ENCODE measurements at places on chromosomes 7 and 10.

- no peak for DNase-seq
Observed at GRCh38 chr7:22387583-22387982, 30.6 kb upstream of the RAPGEF5 start.

DNA sequence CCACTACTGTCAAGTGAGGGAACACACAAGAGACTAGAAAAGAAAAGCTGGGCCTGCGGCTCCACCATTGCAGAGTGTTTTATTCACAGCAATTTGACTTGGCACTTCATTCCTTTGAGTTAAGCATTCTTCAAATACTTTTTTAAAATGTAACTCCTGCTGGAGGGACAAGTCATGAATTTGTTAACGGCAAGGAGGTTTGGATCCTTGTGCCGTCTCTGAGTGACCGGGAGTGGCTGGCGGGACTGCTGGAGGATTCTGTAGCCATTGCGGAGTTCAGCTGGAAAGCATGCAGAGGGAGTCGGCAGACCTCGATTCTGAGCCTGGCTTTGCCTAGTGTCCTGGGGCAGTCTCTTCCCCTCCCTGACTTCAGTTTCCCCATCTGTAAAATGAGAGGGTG is 9.8 kb downstream of the HSPA12A start:
- DNase-seq = no peak

- no peak for DNase-seq
Observed at GRCh38 chr7:101402081-101402779, 39.6 kb downstream of the COL26A1 start.

GRCh38 chr10:83585686-83586085 is 553.6 kb upstream of the GHITM start:
- DNase-seq = no peak

DNA sequence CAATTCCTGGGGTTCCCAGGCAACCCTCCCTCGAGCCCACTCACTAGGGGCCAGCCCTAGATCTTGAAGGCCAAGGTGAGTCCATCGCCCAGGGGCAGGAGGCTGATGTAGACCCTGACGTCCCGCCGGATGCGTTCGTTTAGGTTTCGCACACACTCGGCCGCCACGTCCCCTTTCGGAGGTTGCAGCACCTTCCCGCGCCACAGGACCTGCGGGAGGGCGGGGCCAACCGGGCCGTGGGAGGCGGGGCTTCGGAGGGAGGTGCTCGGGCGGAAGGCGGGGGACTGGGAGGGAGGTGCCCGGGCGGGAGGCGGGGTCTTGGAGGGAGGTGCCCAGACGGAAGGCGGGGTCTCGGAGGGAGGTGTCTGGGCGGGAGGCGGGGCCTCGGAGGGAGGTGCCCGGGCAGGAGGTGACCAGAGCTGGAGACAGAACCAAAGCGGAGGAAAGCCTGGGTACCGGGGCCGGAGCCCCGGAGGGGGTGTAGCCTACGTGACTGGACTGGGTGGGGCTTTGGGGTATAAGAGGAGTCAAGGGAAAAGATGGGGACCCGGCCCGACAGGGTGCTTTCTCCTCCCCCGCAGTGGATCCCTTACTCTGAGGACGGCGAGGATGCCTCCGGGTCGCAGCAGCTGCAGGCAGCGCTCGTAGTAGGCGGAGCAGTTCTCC is 1.6 kb downstream of the COMTD1 start:
- peak; percentile 97 for DNase-seq

DNA sequence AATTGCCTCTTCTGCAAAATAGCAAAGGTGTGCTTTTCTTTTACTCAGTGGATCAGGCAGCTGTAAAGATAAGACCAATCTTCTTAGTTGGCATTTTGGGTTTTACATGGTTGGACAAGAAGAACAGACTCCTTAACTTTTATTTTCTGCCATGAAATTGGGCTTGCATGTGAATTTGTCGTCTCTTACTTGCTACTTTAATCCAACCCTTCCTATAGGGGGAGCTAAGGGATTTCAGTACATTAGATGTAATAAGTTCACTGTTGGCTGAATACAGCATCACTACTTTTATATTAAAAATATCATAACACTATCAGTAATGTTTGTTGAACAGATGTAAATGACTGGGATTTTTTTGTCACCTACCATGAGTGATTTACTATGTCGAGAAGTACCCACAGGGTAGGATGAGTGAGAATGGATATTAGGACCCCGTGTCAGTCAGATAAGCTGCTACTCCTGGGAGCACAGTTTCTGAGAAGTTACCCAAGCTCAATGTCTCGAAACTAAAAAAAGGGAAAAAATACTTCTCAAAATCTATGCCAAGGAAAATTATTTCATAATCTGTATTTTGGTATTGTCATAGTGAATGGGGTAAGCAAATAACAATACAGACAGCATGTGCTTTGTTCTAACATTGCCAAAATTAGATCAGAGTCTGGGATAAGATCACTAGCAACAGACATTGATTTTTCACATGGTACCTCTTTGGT is 127.4 kb upstream of the AGR3 start:
- DNase-seq = no peak

DNA sequence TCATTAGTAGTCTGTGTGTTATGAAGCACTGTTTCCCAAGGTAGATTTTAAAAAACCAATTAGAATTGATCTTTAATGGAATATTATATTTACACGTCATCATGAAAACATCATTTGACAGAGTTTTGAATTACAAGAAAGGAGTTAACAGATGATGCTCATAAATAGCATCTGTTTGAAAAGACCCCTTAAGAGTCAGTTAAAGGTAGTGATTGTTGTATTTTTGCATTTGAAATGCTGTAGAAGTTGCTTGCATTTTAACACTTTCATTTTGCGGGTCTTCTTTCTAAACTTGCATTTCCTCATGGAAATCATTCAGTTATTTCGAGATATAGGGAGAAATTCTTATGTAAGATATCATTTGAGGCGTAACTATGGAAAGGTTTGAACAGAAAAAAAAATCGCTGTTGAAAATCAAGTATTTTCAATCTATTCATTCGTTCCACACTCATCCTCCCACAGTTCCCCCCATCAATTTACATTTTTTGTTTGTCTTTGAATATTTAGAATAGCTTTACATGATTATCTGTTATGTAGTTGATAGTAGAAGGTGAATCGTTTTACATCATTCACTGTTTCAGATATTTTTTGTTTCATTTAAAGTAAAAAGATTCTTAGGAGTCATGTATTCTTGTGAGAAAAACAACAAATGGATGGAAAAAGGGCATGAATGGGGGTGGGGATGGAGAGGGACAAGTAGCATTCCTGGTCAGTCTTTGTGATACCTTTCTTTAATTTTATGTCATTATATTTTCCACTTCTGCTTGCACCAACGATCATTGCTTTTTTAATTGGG is 3.0 kb upstream of the SKIDA1 start:
- DNase-seq = no peak

- no peak for DNase-seq
Observed at GRCh38 chr7:157016352-157017041, 6.0 kb upstream of the MNX1 start.

GRCh38 chr10:79069325-79070080 is 737 bp downstream of the ZMIZ1 start:
- no peak for DNase-seq

- no peak for DNase-seq
Observed at GRCh38 chr10:33886299-33886698, 551.8 kb upstream of the NRP1 start.

- no peak for DNase-seq
Observed at GRCh38 chr7:142459551-142459963, 201.7 kb upstream of the PRSS58 start.

- no peak for DNase-seq
Observed at GRCh38 chr7:98617051-98617959, at the start of gene NPTX2. TSS of gene NPTX2 (plus strand) at chr7:98617285. CDS start at chr7:98617462, 177 bp downstream.

- DNase-seq = no peak
Observed at GRCh38 chr7:5420881-5421713, 2.5 kb downstream of the TNRC18 start.

DNA sequence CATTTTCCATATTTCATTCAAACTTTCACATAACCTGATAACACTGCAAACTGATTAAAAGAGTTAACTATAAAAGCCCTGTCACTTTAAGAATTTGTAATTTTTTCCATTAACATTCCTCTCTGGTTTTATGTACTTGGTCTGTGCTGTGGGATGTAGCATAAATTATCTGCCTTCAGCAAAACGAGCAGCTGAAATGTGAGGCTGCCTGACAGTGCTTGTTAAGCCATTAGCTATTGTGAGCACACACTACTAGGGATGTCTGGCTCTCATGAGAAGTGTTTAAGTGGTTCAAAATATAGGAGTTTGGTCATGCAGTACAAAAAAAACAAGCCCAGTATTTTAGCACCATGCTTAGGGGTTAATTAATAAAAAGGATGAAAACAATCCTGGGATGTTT is 63.0 kb downstream of the HOXA1 start:
- DNase-seq = no peak

DNA sequence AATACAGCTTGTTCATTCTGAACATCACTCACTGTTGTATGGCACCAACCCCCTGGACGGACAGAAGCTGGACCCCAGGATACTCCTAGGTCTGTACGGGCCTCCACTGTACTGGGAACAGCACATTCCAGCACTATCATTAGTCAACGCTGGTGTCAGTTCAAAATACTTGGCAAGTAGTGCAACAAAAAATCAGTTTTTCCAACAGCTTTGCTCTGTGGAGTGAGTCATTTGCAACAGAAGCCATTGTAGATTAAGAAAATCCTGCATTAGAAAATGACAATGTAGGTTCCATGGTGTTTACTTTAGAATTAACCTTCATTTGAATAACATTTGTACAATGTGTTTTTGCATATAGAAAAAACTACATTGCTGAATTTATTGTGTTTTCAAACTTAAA is 266.6 kb downstream of the HDAC9 start:
- DNase-seq = no peak

DNA sequence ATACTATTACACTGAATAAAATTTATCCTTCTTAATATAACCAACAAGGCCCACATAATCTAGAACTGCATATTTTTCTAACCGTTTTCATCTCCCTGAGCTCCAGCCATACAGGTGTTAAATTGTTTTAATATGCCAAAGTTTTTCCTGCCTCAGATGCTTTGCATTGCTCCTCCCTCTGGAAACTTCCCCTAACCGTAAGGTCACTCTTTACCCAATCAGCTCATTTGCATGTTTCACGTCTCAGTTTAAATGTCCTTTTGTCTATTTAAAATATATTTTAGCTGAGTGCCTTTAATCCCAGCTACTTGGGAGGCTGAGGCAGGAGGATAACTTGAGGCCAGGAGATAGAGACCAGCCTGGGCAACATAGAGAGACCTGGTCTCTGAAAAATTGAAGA is 228.5 kb downstream of the ADK start:
- DNase-seq = no peak

DNA sequence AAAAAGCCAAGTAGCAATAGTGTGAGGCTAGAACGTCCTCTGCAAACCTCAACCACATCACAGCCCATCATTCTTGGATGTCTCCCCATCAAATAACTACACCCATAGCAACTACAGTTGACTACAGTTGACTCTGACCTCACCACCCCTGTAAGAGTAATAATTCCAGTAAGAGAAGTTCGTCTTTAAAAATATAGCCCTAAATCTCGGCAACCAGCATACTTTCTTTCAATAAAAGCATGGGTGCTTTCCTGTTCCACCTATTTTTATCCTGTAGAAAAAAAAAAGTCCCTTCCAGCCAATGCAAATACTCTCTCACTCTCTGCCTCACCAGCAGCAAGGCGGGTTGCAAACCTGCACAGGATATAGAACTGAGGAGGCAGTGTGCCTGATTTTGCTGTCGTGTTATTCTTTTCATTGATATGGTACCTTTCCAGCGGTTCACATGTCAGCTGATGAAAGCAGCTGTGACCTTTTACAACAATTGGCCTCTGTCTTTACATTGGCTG is 187.5 kb upstream of the NFE2L3 start:
- no peak for DNase-seq

GRCh38 chr10:26621889-26622711 is 75.4 kb upstream of the PDSS1 start:
- DNase-seq = no peak

DNA sequence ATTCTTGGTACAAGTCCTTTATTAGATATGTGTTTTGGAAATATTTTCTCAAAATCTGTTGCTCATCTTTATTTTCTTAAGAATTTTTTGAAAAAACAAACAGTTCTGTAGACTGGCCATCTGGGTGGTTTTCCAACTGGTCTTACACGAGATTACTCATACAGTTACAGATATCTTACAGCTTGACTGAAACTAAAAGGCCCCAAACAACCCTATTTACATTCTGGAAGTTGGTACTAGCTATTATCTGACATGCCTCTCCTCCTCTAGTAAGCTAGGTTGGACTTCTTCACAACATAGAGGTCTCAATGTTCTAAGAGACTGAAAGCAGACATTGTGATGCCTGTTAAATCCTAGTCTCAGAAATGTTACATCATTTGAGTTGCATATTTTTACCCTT is 52.0 kb downstream of the ZNF22 start:
- no peak for DNase-seq

- DNase-seq = no peak
Observed at GRCh38 chr10:9877978-9878377, 1139.7 kb upstream of the CELF2 start.

- DNase-seq = no peak
Observed at GRCh38 chr10:87054373-87055295, 34.5 kb downstream of the FAM25A start.

- DNase-seq = no peak
Observed at GRCh38 chr7:78777829-78778228, 675.6 kb downstream of the MAGI2 start.

- no peak for DNase-seq
Observed at GRCh38 chr7:23598296-23598695, 1.1 kb downstream of the CCDC126 start.

DNA sequence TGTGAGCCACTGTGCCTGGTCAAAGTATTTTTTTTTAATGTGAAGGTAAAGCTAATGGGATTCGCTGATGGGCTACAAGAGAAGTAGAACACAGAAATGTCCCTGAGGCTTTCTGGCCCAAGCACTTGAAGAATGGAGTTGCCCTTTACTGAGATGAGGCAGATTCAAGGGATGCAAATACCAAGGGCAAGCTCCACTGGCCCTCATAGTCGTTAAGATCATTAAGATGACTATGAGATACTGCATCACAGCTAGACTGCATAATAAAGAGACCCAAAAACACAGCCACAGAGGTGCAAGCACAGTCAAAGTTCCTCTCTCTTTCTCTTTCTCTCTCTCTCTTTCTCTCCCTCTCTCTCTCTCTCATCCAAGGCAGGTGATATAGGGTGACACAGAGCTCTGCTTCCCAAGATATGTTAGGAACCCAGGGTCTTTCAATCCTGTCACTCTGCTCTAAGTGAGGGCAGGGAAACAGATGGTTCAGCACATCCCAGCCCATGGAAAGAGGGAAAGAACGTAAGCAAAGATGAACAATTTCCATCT is 117.4 kb downstream of the SFMBT2 start:
- no peak for DNase-seq

GRCh38 chr10:90420637-90421318 is 437.1 kb downstream of the HTR7 start:
- DNase-seq = no peak

GRCh38 chr7:87517136-87517815 is 41.8 kb upstream of the ABCB4 start:
- DNase-seq = no peak

- DNase-seq = no peak
Observed at GRCh38 chr7:19899529-19899928, 126.1 kb upstream of the TMEM196 start.

DNA sequence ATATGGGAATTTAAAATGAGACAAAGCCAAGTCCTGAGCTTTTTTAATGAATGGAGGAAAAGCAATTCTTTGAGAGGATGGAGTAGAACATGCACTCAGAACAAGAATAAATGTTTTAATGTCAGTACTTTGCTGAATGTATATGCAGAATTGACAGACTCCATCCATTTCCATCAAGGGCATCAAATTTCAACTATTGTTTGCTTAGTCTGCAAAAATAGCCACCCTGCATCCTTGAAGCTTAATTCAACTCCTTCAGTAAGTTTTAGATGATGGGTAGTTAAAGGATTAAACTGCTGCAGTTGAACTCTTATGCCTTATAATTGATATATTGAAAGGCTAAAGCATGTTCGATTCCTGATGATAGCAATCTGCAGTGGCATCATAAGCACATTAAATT is 99.7 kb upstream of the IFRD1 start:
- no peak for DNase-seq

Measured in stimulated activated CD4-positive, alpha-beta T cell treated with anti-CD3 and anti-CD28 coated beads, Interleukin-15, amount 100 ng/mL, for 1 hour (primary cell).